ENCODE measurements at places on chromosomes 3 and 15.
A peak's percentile ranks its signal among the peaks of the same experiment; 100 is the strongest.

DNA sequence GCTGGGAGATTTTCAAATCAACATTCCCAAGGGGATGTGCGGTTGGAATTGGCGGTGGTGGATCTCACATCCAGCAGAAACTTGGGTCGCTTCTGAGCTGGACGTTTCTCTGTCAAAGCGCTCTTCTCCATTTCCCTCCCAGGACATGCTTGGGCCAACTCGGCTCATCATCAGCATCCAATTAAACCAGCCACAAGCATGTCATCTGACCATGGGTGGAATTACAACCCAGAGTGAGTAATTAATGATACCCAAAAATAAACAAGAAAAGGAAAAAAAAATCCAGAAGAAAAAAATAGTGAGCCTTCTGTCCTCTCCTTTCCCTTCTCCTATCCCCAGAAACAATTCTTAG lies 111.2 kb downstream of the XXYLT1 start:
- no peak for DNase-seq

GRCh38 chr15:31335989-31336592 lies 9.5 kb downstream of the KLF13 start:
- no peak for DNase-seq

- DNase-seq = no peak
Observed at GRCh38 chr15:39244776-39245175, 336.1 kb upstream of the THBS1 start.

GRCh38 chr15:55942332-55942731 lies 51.1 kb downstream of the NEDD4 start:
- no peak for DNase-seq

DNA sequence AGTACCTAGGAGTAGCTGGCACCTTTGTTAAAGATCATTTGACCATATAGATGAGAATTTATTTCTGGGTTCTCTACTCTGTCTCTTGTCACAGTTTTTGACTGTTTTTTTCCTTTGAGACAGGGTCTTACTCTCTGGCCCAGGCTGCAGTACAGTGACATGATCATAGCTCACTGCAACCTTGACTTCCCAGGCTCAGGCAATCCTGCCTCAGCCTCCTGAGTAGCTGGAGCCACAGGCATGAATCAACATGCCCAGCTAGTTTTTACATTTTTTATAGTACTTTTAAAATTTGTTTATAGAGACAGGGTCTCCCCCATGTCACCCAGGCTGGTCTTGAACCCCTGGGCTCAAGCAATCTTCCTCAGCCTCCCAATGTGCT lies 45.0 kb downstream of the BCL2L10 start:
- DNase-seq = no peak

GRCh38 chr3:114207768-114208167 lies 28.9 kb upstream of the DRD3 start:
- DNase-seq = no peak

DNA sequence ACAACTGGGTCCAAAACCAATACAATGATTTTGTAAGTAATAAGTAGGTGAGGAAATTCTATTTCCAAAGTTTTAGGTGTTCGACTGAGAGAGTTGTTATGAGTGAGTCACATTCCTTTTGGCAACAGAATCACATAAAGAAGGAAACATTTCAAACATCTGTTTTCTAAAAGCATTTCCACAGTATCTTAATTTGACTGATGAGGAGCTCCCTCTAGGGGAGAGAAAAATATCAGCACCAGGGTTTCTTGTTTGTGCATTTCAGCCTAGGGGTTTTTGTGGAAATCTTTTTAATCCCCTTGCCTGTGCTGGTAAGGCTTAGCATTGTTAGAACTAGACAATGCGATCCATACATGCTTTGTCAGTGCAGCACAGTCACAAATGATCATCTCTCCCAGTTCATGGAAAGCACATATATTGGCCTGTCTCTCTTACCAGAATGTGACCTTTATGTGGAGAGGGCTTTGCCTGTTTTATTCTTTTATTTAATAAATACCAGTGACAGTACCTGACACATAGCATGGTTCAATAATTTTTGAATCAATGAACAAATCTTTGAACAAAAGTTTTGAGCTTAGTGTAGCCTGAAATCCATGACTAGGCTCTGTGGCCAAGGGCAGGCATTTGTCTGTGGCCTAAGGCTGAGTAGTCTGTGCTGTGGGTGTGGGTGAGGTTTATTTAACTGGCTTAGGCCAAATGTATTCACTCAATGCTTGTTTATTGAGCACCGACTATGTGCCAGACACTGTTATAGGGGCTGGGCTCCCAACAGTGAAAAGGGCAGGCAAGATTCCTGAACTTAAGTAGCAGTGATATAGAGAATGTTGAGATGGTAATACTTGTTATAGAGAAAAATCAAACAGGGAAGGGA lies 21.1 kb upstream of the IQCF6 start:
- peak; percentile 45 for DNase-seq

- no peak for DNase-seq
Observed at GRCh38 chr3:171295484-171296373, 164.5 kb downstream of the TNIK start.

GRCh38 chr3:29591579-29591978 lies 310.7 kb downstream of the RBMS3 start:
- DNase-seq = no peak

GRCh38 chr3:183692436-183692835 lies 5.2 kb upstream of the YEATS2 start:
- DNase-seq = no peak

DNA sequence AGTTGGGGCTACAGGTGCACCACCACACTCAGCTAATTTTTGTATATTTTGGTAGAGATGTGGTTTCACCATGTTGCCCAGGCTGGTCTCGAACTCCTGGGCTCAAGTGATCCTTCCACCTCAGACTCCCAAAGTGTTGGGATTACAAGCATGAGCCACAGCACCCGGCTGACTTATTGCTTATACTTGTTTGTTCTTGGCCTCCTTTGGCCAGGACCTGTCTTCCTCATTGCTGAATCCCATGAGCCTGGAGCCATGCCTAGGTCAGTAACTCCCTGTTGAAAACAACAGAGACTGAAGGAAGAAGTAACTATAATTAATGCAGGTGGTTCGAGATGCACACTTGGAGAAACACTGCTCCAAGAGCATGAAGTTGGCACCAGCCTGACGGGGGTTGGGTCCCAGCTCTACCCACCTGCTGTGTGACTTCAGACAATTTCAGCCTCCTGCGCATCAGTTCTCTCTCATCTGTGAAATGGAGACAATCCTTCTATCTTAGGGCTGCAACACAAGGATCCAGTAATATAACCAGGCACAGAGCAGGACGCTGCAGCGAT lies 38.9 kb downstream of the CPN2 start:
- no peak for DNase-seq
